Stimulated activated CD8-positive, alpha-beta memory T cell treated with anti-CD3 and anti-CD28 coated beads, Interleukin-12 subunit alpha, Interleukin-12 subunit beta, amount 100 ng/mL, for 1 hour (primary cell): ENCODE measurements at places on chromosomes 4 and X.

DNA sequence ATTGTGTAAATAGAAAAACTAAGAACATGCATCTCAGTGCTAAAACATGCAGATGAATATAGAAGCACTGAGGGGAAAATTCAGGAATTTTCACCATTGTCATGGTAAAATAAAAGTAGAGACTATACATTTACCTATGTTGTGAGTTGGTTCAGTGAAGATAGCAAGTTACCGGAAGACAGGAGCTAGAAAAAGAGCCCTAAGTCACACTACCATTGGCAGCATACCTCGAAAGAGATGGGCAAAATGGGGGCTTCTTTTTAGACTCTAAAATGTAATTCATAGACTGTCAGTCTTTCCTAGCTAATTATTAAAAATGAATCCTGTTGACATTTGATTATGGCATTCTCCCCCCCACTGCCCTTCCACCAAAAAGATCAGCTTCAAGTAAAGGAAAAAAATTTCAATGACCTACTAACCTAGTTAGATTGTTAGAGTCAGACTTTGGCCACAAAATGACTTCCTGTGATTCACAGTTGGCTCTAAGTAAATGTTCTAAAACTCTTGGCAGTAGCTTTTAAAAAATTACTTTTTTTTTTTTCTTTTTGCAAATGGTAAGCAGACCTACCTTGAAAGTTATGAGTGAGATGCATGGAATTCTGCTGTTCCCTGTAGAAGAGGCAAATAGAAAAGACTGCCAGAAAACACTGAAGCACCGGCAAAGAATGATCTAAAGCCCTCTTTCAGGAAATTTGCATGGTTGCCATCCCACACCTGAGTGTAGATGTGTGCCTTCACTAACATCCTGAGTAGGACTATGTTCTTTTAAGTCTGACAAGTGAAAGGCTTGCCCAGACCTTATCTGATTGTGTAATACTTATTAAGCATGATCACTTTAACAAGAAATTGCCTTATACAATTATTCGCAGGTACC lies 26.4 kb upstream of the ARSJ start:
- DNase-seq: no peak

- DNase-seq: no peak
Measured at GRCh38 chr4:18025288-18025687, 3.7 kb upstream of the LCORL start.

DNA sequence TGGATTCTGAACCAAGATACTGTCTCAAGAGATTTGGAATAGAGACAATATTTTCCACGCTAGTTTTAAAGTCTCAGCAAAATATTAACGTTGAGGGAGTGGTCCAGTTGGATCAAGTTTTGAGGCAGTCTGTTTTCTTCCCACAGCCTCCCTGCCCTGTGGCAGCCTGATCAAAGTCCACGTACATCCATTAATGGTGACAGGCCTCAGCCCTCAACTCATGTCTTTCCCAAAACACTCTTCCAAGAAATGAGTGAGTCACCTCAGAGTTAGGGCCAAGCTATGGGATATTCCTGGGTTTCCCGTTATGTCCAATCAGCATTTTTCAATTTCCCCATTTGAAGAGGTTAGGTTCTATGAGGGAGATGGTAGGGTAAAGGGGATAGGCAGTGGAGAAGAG lies 28.5 kb downstream of the EGFL6 start:
- DNase-seq: no peak

- no peak for DNase-seq
Measured at GRCh38 chr4:17055788-17056187, 157.3 kb upstream of the LDB2 start.

DNA sequence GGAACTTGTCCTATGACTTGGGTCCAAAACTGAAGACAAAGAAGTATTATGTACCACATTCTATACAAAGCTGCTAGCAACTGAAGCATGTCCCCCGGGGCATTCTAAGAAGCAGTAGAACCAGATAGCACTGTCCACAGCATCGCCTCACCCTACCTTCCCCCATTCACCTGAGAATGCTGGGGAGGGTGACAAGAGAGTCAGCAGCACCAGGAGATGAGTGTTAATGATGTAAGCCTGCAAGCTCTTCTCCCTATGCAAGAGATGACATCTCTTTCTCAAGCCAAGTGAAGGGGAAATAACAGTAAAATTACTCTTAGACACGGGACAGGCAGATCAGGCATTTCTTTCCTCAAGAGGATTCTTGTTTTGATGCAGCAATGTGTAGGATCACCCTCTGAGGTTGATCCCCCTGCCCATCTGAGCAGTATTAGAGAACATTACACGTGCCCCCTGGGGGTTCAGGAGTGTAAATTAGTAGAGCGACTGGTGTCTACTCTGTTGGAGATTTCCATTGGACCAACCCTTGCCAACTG lies 13.9 kb upstream of the TLR1 start:
- DNase-seq: no peak

GRCh38 chr4:42638321-42638720 lies 18.6 kb downstream of the ATP8A1 start:
- DNase-seq: no peak

DNA sequence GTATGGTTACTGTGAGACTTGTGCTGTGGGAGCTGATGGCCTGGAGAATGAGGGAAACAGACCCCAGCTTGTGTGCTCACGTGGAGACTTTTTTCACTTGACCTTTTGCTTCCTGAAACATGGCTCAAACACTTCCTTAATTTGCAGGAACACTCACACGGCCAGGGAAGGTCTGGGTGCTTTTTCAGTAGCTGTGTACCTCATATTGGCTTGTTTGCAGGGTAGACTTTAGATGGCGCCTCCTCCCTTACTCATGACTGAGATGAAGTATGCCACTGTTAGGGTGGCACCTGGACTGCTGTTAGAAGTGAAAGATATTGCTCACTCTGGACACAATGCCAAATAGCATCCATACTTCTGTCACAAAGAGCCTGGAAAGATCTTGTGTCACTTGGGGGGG lies 75.7 kb upstream of the WDR1 start:
- DNase-seq: no peak

- no peak for DNase-seq
Measured at GRCh38 chr4:146442801-146443200, 78.9 kb downstream of the SLC10A7 start.

DNA sequence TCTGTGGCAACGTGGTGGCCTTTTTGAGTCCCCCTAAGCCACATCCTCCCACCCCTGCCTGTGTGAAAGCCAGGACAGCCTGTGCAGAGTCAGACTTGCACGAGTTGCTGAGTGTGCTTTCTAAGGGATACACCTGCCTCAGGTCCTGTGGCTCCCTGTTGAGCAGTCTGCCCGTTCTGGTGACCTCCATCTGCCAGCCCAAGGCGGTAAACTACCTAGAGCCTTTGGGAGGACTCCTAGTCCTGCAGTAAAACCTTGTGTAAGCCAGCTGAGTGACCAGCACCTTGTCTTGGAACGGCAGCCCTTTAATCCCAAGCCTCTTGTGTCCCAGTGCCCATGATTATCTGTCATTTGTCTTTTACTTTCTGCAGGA lies 69.3 kb downstream of the NBDY start:
- no peak for DNase-seq

DNA sequence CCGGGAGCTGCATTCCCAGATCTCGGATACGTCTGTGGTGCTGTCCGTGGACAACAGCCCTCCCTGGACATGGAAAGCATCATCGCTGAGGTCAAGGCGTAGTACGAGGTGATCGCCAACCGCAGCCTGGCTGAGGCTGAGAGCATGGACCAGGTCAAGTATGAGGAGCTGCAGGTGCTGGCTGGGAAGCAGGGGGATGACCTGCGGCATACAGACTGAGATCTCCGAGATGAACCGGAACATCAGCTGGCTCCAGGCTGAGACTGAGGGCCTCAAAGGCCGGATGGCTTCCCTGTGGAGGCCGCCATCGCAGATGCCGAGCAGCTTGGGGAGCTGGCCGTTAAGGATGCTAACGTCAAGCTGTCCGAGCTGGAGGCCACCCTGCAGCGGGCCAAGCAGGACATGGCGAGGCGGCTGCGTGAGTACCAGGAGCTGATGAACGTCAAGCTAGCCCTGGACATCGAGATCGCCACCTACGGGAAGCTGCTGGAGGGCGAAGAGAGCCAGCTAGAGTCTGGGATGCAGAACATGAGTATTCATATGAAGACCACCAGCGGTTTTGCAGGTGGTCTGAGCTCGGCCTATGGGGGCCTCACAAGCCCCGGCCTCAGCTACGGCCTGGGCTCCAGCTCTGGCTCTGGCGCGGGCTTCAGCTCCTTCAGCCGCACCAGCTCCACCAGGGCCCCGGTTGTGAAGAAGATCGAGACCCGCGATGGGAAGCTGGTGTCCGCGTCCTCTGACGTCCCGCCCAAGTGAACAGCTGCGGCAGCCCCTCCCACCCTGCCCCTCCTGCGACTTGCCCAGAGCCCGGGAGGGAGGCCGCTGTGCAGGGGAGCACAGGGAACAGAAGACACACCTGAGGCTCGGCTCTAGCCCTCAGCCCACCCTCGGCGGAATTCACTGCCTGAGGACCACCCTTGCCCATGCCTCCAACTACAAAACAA lies 29.4 kb upstream of the GABRA3 start:
- DNase-seq: no peak
